ENCODE measurements at places on chromosomes 7 and 10.

DNA sequence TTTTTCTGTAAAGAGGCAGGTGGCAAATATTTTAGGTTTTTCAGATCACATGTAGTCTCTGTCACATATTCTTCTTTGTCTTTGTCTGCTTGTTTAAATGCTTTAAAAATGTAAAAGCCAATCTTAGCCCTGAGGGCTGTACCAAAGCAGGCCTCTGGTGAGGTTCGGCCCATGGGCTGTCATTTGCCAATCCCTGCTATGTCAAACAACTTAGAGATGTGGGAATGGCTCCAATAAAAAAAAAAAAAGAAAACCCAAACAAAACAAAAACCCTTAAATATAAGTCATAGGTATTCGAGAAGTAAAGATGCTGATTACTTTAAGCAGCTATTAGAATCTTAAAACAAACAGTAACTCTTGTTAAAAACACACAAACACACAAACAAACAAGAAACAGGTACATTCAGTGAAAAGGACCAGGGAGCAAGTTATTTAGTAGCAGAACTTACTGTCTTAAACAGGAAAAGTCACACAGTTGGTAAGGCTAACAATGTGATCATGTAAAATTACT is 61.4 kb upstream of the NAMPT start:
- no peak for DNase-seq

GRCh38 chr7:158362912-158363905 is 224.4 kb downstream of the PTPRN2 start:
- no peak for DNase-seq

DNA sequence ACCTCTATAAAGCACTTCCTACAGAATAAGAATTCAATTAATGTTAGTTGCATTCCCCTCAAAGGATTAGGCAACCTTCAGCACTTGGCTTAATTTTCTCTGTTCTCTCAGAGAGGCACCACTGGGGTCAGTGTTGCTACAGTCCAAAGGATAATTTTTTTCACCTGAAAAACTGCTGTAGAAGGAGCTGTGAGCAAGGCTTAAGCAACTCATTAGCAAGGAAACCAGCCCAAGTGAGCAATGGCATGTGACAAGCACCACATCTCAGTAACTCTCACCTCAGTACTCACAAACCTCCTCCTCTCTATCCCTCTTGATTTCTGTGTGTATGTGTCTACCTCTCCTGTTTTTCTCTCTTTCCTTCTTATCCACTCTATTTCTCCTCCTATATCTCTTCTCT is 55.9 kb downstream of the DGKI start:
- no peak for DNase-seq

- no peak for DNase-seq
Observed at GRCh38 chr7:137399827-137400823, 56.6 kb upstream of the PTN start.

- peak; percentile 63 for DNase-seq
Observed at GRCh38 chr7:127683776-127684681, 32.0 kb downstream of the SND1 start.

DNA sequence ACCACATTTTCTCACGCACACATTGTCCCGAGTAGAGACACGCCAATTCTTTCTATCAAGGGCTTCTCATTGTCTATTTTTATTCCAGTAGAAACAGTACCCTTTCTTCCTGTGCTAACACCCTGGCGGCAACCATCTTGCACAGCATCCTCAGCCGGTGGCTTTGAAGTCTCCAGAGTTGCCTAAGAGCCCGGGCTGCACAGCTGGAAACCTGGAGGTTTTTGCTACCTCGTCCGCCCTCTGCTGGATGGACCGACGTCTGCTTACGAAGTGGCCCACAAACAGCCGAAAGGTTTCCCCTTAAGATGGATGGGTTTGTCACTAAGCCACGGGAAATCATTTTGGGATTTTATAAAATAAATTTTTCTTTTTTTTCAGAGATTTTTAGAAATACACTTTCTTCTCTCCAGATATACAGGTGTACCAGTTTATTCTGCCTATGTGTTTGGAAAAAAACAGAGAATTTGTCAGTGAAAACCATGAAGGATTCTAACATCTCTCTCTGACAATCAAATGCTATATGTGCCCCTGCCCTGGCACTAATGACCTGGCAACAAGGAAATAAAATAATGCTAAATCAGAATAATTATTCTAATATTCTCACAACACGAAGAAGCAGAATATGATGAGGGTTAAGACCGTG is 81.8 kb upstream of the FAM204A start:
- DNase-seq, result peak; percentile 87

DNA sequence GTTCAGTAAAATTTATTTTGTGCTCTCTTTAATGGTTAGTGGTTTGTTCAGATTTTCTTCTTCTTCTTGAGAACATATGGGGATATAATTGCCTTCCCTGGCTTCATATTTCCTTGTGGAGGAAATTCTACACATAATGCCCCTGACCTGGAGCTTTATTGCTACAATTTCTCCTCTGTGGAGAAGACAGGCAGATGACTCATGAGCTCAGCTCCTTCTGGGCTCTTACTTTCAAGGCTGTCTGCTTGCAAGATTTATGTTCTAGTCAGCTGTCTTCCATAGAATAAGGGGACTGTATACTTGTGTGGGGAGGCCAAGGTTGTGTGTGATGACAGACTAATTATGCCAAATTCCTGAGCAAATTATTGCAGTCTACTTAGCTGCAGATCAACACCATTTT is 1.6 kb downstream of the LRRD1 start:
- DNase-seq, result no peak

DNA sequence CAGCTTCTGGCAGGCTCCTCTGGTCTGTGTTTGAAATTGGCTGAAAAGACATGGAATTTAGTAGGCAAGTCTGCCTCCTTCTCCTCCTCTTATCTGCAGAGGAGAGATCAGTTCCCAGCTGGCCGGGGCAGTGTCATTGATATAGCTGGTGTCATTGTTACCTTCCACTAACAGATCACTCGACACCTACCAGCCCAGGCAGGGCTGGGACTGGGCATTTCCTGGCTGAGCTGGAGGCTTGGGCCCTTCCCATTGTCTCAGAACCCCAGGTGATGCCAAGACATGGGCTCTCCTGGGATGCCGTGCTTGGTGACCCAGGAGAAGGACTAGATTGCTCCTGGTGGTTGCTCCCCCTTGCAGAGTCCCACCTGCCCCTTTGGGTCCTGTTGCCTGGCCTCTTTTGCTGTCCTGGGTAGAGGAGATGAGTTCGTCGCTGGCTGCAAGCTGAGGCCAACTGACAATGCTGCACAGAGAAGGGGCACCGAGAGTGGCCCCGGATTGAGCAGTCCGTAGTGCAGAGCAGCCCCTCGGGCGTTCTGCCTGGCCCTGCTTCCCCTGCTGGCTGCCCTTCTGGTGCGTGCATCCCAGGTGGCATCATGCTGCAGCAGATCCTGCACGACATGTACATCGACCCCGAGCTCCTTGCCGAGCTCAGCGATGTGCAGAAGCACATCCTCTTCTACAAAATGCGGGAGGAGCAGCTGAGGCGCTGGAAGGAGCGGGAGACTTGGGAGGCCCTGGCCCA is at the start of gene SH2D4B:
Gene SH2D4B (plus strand): TSS at position 167 of the 745 bp plus-strand sequence. CDS start 430 bp downstream, at position 597.
- DNase-seq, result no peak

GRCh38 chr10:131681122-131681521 is 219.7 kb upstream of the PPP2R2D start:
- no peak for DNase-seq

Measured in iPS DF 19.7 (cell line).